ENCODE measurements at places on chromosomes 12 and 14. TPM values are rescaled to one million over a fixed set of nuclear protein-coding genes. Genes with fewer than 3 reads are reported as not detected.
A peak's percentile ranks its signal among the peaks of the same experiment; 100 is the strongest.

Gene RTL1
- total RNA-seq: not detected

Gene MBIP
- total RNA-seq: 13.4 TPM

DNA sequence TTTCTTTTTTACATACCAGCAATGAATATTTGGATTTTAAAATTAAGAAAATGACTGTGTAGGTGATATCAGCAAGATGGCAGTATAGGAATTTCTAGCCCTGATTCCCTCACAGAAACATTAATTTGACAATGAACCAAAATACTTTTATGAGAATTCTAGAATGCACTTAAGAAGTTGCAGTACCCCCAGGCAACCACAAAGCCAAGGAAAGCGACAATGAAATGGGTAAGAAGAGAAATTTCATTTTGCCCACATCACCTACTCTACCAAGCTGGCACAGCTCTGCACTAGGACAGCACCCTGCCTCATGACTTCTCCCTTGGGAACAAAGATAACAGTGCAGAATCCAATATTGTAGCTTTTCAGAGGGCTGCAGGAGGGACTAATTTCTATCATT lies 6.6 kb downstream of the OR9K2 start:
- no peak for DNase-seq

DNA sequence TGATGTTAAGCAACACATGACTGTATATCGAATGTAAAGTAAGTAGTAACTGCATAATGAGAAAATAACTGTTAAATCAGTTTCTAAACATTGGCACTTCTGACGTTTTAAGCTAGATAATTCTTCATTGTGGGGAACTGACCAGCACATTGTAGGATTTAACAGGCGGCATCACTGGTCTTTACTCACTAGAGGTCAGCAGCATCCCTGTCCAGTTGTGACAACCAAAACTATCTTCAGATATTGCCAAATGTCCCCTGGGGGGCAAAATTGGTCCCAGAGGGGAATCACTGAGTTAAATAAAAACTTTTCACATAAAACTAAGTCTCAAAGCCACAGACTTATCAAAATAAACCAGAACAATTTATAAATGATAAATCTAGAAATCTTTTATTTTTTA lies 65.3 kb downstream of the BLTP3B start:
- DNase-seq: no peak

GRCh38 chr14:97456958-97457357 lies 659.8 kb downstream of the VRK1 start:
- no peak for DNase-seq

- DNase-seq: no peak
These were observed 165.4 kb upstream of the CPNE8 start for GRCh38 chr12:39070775-39071174.

DNA sequence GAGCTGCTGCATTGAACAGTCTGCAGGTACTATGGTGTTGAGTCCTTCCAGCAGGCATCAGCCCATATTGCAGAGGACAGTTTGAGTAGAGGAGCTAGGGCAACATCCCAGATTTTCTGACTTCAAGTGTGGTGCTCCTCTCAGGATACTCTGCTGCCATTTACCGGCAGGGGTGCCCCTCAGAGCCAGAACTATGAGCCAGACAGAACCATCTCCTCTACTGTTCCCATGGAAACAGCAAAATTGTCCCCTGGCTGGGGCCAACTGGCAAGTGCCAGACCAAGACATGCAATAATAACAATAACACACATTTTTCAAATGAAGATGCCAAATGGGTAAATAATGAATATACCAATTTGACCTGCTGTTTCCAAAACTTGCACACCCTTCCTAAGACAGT lies 102.9 kb downstream of the ADCK1 start:
- no peak for DNase-seq

GRCh38 chr14:101075025-101075800 lies 171.7 kb upstream of the RTL1 start:
- no peak for DNase-seq

DNA sequence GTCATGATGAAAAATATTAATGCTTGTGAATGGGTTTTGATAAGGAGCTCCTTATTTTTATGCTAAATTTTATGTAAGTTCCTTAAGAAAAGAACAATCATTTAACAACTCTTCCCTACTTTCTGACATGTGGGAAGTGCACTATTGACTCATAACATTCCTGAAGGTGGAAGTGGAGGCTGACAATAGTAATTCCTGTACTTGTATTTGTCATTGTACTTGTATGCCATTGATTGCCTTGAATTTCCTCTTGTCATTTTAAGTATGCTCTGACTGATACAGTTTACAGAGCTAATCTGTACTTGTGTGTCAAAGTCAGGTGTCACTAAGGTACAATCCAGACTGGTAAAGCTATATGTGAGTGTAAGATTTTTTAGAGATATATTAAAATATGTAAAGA lies 440.0 kb downstream of the SLC16A7 start:
- DNase-seq: peak; percentile 48

- no peak for DNase-seq
These were observed 179.7 kb downstream of the RGS6 start for GRCh38 chr14:72111911-72112310.

- DNase-seq: peak; percentile 0
These were observed 1007.4 kb upstream of the NOVA1 start for GRCh38 chr14:27605282-27605681.

- DNase-seq: peak; percentile 4
These were observed 128.0 kb downstream of the NDUFA12 start for GRCh38 chr12:94875525-94875924.

DNA sequence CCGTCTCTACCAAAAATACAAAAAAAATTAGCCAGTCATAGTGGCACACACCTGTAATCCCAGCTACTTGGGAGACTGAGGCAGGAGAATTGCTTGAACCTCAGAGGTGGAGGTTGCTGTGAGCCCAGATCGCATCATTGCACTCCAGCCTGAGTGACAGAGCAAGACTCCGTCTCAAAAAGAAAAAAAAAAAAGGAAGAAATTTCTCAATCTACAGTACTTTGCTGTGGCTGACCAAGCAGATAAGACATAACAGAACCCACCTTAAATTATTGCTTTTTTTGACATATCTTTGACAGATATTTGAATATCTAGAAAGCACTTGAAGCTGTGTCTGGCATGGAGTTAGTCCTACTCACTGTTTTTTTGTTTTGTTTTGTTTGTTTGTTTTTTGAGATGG lies 34.9 kb upstream of the HNF1A start:
- DNase-seq: no peak
